ENCODE measurements at places on chromosomes 3 and 15.

DNA sequence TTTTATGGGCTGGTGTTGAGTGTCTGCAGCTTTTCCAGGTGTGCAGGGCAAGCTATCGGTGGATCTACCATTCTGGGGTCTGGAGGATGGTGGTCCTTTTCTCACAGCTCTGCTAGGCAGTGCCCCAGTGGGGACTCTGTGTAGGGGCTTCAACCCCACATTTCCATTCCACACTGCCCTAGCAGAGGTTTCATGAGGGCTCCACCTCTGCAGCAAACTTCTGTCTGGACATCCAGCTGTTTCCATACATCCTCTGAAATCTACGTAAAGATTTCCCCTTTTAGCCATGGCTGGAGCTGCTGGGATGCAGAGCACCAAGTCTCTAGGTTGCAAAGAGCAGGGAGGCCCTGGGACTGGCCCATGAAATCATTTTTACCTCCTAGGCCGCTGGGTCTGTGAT, 11.6 kb downstream of the RFX7 start:
- no peak for DNase-seq

DNA sequence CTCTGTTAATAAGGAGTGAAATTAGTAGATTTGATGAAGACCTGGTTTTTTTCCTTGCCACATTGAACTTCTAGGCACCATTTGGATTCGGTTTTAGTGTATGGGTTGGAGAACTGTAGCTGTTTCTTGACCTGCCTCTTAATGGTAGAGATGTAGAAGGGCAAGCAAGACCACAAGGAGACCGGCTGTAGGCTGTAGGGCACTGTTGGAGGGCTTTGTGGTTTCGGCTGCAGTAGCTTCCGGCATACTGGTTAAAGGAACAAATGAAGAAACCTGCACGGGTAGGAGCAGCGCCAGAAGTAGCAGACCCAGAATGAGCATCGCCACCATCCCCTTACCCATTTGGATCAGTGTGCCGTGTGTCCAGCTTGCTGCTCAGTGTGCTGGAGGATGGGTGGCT, 7.9 kb downstream of the PCLAF start:
- no peak for DNase-seq

GRCh38 chr15:22888120-22888859, 49.8 kb downstream of the NIPA2 start:
- DNase-seq: peak; percentile 96

GRCh38 chr15:38294126-38294525, 41.5 kb downstream of the SPRED1 start:
- no peak for DNase-seq

GRCh38 chr3:130895690-130896488, 2.0 kb downstream of the ATP2C1 start:
- no peak for DNase-seq

- DNase-seq: peak; percentile 14
Measured at GRCh38 chr3:42262525-42262924, 3.5 kb downstream of the CCK start.

GRCh38 chr3:71579935-71580406, 3.6 kb downstream of the FOXP1 start:
- no peak for DNase-seq

- no peak for DNase-seq
Measured at GRCh38 chr3:66302288-66302687, 81.5 kb downstream of the SLC25A26 start.

DNA sequence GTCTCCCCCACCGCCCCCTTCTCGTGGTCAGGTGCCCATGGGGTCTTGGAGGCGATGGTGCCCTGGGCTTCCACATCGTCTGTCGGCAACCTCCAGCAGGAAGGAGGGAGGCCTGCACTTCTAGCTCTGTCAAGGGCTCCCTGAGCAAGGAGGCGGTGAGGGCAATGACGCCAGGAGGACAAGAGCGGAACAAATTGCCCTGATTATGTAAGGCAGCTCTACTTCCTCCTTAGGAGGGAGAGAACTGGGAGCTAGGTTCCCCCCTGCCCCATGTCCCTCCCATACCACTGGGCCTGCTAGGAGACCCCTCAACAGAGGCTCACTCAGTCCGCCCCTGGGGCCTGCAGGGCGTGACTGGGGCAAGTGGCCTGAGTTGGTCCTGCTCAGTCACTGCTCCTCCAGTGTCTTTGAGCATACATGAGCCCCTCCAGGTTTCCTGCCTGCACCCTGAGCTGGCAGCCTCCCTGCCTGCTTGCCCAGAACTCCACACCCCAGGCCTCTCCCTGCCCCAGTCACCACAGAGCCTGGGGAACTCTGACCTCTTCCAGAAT, 56.1 kb downstream of the CACNA2D2 start:
- no peak for DNase-seq

GRCh38 chr3:188575501-188575900, 421.5 kb downstream of the LPP start:
- DNase-seq: no peak

DNA sequence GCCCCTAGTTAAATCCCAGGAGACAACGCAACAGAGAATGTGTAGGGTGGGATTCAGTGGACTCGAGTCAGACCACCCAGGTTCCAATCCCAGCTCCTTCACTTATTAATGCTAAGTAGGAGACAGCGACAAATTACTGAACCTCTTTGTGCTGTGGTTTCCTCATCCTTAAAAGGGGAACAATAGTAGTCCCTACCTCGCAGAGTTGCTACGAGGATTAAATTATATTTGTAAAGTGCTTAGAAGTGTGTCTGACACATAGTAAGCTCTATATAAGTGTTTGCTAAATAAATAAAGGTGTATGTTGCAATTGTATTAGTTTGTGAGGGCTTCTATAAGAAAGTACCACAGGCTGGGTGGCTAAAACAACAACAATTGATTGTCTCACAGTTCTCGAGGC, 58.0 kb upstream of the PPARG start:
- DNase-seq: no peak

- no peak for DNase-seq
Measured at GRCh38 chr15:79811406-79812405, 85.1 kb downstream of the MTHFS start.

GRCh38 chr3:186705882-186706780, 11.0 kb upstream of the KNG1 start:
- DNase-seq: no peak

DNA sequence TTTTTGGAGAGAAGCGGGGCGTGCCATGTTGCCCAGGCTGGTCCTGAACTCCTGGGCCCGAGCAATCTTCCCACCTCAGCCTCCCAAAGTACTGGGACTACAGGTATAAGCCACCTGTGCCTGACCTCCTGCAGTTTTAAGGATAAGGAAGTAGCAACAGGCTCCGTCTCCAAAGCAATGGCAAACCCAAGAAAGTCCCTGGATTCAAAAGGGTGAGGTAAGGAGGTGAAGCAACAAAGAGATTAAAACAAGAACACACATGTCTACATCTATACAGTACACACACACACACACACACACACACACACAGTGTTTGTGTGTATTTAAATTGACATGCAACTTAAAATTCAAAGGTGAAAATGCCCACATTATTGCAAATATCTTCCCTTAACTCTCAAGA, 58.9 kb downstream of the ABCC5 start:
- no peak for DNase-seq

DNA sequence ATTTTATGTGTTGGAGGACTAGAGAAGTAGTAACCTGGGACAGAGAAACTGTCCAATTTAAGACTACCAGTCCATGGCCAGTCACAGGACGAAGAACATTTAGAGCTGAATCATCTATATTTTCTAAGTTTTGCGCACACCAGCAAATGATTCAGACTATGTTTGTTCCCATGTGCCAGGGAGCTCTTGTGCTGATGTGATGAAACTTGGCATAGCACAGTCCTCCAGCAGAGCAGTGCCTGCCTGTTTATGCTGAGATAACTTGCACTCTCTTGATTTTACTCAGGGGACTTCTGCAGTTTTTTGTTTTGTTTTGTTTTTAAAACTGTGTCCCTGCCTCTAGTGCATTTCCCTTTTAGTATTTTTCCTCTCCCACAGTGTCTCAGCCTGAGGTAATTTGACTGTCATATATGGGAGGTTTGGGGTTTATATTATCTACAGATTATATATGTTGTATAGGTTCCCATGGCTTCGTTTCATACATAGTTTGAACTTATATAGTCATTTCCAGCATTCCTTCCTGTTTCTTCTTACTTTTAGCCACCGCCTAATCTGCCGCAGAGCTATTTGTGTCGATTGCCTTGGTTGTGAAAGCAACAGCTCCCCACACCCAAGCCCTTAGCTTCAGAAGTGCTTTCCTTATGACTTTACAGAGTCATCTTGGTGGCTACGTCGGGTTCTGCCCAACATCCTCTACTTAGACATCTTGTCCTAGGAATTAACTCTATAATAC, 45.5 kb downstream of the PPM1L start:
- no peak for DNase-seq

DNA sequence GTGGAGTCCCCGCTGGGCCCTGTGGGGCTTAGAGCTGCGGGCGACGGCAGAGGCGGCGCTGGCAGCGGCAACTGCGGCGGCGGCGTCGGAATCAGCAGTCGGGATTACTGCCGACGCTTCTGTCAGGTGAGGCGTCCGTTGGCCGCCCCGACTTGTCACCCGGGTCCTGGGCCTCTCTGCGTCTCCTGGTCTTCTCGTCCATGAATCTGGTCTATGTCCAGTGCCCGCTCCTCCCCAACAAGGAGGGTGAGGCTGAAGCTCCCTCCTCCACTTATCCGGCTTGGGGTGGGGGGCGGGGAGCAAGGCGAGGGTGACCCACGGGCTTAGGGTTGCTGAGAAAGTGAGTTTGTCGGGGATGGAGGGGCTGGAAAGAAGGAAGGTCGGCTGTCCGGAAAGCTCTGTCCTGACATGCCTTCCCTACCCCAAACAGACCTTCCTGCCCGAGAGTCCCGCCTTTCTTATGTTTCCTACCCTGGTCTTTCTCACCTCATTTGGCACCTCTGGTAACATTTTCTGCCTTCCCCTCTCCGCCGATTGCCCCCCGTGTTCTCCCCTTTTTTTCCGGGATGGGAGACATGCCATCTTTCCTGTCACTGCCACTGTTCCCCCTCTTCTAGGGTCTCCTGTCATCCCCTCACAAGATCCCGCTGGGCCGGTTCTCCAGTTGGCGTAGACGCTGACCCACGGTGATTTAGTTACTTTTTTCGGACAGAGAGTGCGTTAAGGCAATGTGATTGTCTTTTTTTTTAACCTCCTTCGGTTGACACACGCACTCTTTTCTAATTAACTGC, 520 bp downstream of the ZNF654 start:
- no peak for DNase-seq

GRCh38 chr3:98014268-98014585, 20.9 kb downstream of the GABRR3 start:
- no peak for DNase-seq

DNA sequence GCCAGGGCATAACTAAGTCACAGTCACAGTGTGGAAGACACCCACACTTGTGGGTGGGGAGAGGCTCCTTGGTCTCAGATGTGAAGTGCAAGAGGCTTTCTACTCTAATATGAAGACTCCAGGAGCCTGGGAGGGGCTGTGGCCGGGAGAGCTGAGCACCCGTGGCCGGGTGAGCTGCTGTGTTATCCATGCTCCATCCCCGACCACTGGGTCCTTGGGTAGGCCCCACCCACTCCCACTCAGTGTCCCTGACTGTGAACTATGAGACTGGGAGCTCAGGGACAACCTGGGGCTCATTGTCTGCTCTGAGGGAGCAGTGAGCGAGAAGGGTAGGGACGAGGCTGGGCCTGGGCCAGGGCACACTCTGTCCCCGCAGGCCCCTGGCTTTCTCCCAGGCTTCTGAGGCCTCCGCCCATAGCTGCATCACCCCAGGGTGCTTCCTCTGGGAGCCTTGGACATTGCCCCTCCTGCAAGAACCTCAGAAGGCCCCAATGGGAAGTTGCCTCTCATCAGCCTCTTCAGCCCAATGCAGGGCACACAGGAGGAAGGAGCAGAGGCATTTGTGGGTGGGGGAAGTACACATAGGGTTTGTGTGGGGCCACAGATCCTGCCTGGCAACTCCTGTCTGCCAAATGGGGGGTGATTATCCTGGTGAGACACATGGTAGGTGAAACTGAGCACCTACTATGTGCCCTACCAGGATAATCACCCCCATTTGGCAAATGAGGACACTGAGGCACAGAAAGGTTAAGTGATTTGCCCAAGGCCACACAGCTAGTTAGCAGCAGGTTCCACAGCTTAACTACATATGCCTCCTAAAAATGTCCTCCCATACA, 2.4 kb downstream of the ANPEP start:
- DNase-seq: no peak

DNA sequence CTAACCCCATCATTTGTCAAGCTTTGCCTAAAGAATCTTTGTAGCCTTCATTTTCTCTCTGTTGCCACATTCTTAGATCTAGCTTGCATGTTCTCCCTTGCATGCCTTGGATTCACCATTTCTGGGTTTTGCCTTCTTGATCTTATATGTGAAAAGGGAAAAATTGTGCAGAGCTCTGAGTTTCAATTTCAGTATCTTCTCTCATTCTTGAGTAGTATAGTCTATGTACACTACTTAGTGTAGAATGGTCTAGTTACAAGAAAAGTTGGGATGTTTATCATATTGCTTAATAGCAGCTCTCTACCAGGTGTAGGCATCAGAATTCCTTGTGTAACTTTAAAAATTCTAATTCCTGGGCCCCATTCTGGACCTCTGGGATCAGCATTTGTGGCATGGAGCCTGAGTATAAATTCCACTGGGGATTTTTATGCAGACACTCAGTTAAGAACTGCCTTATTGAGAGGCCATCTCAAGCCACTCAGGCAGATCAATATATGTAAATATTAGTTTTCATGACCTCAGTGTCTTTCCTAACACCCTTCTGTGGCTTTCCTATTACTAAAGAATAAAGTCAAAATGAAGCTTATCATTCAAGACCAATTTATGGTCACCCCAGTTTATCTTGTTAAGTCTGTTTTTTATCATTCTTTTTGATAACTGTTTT, 23.4 kb downstream of the GTF2E1 start:
- DNase-seq: no peak

- DNase-seq: no peak
Measured at GRCh38 chr3:44993471-44994205, 17.6 kb downstream of the EXOSC7 start.

DNA sequence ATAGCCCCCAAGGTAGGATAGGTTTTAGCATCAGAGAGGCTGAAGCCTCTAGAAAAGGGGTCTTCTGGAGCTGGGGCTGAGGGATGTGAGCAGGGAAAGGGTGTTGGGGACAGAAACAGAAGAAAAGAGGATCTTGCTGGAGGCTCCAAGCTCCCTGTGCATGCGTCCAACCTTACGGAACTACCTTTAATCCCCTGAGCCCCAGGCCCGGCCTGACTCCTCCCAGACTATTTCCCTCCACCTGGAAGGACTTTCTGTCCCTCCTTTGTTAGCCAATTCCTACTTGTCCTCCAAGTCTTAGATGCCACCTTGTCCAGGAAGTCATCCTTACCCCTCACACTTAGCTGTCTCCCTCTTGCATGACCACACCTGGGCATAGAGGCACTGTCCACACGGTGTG, 50.0 kb upstream of the VPS8 start:
- DNase-seq: no peak

- DNase-seq: no peak
Measured at GRCh38 chr3:160757233-160758106, 1.4 kb downstream of the PPM1L start.

DNA sequence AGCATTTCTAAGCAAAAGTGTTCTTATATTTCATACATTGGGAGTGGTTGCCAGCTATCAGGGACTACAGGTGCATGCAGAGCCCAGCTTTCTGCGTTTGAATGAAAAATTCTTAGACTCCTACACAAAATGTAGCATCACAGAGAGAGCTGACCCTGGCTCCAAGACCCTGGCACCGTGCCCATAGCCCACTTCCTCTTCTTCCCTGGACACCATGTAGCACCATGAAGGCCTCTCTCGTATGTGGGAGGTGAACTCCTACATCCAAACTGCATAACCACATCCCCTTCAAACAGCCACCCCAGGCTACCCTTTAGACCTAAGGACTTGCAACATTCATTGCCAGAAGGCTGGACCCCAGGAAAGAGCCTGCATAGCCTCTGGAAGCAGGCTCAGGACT, 35.8 kb upstream of the ATOSA start:
- DNase-seq: no peak
